Activated CD4-positive, alpha-beta T cell treated with anti-CD3 and anti-CD28 coated beads, Interleukin-2, amount 10 ng/mL, durations not matched to agents 7 days and 5 days (primary cell): ENCODE measurements at places on chromosomes 4 and X. TPM values are rescaled to one million over a fixed set of nuclear protein-coding genes. Genes with fewer than 3 reads are reported as not detected.

DNA sequence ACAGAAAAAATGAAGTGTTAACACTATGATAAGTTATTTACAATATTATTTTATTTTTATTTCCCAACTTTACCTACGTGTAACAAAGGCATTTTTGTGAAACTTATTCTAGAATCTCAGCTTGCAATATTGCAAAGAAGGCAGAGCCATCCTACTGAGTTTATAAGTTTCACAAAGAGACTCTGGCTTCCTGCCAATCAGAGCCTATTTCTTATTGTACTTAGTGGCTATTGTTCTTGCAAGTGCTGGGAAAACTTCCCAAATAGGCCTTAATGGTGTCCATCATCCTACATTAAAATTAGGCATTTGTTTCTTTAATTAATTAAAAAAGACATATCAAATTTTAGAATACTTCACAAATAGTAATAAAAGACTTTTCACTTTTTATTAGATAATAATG, 233.2 kb downstream of the EPHA5 start:
- no peak for DNase-seq

DNA sequence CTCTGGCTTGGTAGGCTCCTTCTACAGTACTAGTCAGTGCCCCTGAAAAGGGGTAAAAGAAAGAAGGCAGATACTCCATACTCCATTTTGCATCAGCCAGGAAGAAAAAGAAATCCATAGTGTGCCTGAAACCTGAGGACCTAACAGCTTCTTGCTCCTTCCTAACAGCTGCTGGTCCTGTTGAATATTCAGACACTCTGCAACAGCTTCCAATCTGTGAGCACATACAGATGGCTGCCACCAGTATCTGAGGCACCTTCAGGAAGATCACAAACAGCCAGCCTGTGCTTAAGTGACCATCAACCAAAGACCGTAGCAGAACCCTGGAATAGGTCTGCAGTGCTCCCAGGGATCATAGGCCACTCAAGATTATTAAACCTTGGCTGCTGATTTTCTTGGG, 4.3 kb downstream of the GIMD1 start:
- DNase-seq = no peak

GRCh38 chr4:1503583-1504471, 97.6 kb upstream of the NKX1-1 start:
- no peak for DNase-seq

GRCh38 chr4:87050596-87050995, 115.8 kb downstream of the AFF1 start:
- no peak for DNase-seq

Gene FAM156A
- total RNA-seq = 23.5 TPM

Gene GSTCD
- 12.4 TPM for total RNA-seq
